Renal pelvis (tissue), 12 donors: ENCODE measurements at places on chromosomes 13 and 19.

GRCh38 chr19:1181606-1182005 is 7.5 kb upstream of the SBNO2 start:
- no peak for DNase-seq

GRCh38 chr13:99982036-99982730 is 599 bp downstream of the ZIC2 start:
- DNase-seq: no peak

DNA sequence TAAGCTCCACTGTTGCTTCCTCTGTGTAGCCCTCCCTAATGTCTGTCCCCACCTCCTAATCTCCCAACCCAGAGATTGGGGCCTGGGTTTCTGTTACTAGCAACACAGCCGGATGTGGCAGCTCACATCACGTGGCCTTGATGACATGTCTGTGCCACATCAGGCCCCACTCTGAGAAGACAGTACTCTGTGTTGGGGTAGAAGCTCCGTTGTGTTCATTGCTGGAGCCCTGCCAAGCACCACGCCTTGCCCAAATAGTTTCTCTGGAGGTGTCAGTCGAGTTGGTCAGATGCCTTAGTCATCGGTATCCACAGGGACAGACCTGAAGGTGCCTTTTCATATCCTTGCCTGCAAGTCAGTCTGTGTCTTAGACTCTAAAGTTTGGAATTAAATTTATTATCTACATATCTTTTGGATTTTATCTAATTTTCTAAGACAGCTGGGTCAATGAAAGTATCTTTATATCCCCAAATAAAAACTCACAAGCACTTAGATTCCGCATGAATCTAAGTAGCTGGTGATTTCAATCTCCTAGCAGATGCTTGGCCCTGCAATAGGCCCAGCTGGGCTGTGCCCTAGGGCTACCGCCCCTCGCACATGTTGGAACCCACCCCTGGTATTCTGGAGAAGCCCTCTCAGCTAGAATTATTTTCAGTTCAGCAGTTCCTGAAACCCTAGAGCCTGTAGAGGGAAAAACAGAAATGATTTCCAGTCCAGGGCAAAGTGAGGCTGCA is 204.0 kb upstream of the TSHZ3 start:
- no peak for DNase-seq

DNA sequence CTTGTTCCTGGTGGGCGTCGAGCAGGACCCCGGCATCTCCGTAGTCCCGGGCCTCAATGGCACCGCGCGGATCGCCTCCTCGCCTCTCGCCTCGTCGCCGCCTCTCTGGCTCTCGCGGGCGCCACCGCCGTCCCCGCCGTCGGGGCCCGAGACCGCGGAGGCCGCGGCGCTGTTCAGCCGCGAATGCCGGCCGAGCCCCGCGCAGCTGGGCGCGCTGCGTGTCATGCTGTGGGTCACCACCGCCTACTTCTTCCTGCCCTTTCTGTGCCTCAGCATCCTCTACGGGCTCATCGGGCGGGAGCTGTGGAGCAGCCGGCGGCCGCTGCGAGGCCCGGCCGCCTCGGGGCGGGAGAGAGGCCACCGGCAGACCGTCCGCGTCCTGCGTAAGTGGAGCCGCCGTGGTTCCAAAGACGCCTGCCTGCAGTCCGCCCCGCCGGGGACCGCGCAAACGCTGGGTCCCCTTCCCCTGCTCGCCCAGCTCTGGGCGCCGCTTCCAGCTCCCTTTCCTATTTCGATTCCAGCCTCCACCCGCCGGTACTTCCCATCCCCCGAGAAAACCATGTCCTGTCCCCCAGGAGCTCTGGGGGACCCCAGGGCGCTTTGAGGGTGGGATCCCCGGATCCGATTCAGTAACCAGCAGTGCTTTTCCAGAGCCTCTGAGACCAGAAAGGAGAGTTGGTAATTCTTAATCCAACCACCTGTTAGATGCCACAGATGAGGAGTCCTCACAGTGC is 885 bp downstream of the MLNR start:
- DNase-seq: peak; percentile 7

DNA sequence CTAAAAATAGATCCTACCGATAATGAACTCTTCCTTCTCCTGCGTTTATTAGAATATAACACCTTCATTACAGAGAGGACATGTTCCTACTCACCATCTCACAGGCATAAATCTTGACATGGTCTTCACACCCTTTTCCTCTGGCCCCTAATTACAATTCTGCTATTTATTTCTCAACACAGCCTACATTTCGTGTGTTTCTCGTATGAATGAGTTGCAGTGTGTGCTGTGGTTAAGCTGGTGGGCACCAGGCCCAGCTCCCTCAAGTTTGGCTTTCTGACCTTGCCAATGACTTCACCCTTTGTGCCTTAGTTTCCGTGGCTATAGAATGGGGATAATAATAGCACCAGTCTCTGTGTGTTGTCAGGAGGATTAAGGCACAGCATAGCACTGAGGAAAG is 12.3 kb upstream of the KATNAL1 start:
- no peak for DNase-seq

- DNase-seq: no peak
These were observed 68.8 kb downstream of the GPC5 start for GRCh38 chr13:91467236-91467635.

DNA sequence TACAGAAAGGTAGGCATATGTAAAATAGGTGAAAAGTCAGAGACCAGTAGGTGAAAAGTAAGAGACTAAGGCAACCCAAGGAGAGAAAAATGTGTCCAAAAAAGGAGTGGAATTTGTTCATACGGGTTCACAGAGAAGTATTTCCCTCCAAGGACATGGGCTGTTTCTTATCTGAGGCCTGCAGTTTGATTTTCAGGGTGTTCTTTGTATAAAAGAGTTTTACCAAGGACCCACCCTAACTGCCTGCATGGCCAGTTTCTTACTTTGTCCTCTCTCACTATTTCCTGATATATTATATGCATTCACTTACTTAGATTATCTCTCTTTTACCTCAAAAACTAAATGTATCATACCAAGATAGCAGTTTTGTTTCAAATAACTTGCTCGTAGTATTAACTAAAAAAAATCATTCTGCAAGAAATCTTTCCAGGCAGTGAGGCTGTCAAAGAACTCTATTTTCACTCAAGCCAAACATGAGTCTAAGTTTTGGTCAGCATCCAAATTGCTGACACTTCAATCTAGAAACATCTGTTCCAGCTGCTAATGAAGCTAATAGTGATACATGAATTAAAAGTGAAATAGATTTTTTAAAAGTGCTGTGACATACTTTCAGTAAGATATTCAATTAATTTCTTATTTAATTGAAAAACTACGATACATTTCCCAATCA is 141.4 kb upstream of the SGCG start:
- DNase-seq: no peak

DNA sequence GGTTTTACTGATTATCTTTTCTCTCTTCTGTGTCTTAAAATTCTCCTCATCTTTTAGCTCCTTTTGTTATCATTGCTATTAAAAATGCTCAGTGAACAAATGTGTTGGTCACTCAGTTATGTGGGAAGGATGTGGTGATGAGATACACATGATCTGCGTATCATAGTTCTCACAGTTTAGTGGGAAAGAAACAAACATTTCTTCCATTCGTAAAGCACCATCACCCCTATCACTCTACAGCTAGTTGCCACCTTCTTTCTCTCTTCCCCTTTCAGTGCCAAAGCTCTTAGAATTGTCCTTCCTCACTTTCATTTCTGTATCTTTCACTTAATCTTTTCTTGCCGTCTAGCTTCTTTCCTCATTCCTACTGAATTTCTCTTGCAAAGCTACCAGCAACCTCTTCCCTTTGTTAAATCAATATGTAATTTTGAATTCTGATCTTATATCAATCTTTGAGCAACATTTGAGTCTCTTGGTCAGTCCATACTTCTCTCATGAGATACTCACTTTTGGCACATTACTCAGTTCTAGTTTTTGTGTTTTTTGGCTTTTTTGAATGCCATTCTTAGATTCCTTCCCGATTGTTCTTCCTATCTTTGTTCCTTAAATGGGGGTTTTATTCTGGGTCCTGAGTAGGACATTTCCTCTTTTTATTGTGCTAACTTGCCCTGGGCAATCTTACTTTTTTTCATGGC is 122.3 kb downstream of the PCCA start:
- no peak for DNase-seq

DNA sequence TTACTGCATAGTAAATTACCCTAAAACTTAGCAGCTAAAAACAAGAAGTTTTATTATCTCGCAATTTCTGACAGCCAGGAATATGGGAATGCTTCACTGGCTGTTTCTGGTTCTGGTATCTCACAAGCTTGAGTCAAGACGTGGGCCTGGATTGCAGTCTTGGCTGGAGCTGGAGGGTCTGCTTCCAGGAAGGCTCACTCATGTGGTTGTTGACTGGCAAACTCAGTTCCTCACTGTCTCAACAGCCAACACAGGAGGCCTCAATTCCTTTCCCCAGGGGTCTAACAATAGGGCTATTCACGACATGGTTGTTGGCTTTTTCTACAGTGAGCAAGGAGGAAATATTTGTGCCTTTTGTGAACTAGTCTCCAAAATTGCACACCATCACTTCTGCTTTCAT is 146.3 kb downstream of the GPC5 start:
- DNase-seq: no peak

GRCh38 chr19:49398001-49398615 is 10.1 kb downstream of the KASH5 start:
- DNase-seq: no peak

- DNase-seq: peak; percentile 31
These were observed 1.8 kb upstream of the ZNF83 start for GRCh38 chr19:52639996-52640395.

- DNase-seq: no peak
These were observed 435.3 kb upstream of the NBEA start for GRCh38 chr13:34506796-34507195.

DNA sequence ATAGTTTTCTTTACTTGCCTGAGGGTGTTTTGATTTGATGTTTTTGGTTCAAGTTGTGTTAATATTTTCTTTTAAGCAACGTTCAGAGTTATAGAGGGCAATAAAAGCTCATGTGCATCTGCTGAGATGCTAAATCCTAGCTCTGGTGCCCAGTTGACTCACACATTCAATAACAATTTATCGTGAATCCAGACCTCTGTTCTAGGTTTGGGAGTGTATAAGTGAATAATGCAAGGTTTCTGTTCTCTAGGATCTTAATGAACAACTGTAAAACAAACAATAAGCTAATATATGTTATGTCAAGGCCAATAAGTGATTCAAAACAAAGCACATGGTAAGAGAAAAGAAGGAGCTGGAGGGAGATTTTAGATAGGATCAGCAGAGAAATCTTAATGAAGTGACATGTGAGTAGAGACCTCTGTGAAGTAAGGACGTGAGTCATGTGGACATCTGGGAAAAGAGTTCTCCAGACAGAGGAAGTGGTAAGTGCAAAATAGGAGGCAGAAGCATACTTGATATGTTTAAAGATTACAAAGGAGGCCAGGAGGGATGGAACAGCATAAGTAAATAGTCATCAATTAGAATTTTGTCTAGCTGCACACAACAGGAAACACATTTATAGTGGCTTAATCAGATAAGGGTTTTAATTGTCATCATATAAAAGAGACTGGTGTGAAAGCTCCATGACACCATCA is 278.5 kb upstream of the HTR2A start:
- no peak for DNase-seq

DNA sequence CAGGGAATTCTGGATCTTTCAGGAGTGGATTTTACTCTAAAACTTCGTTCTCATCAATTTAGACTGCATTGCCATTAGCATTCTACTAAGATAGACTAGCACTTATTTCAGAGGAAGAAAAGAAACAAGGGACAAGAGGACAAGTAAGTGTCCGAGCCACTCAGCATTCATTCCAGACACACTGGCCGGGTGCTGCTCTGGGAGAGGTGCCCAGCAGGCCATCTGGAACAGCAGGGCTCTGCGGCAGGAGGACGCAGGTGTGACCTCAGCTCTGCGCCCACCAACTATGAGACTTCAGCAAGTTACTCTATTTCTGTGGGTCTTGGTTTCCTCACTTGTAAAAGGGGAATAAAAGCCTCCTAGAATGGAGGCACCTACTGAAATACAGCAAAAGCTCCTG is 4.2 kb downstream of the EPS15L1 start:
- no peak for DNase-seq

DNA sequence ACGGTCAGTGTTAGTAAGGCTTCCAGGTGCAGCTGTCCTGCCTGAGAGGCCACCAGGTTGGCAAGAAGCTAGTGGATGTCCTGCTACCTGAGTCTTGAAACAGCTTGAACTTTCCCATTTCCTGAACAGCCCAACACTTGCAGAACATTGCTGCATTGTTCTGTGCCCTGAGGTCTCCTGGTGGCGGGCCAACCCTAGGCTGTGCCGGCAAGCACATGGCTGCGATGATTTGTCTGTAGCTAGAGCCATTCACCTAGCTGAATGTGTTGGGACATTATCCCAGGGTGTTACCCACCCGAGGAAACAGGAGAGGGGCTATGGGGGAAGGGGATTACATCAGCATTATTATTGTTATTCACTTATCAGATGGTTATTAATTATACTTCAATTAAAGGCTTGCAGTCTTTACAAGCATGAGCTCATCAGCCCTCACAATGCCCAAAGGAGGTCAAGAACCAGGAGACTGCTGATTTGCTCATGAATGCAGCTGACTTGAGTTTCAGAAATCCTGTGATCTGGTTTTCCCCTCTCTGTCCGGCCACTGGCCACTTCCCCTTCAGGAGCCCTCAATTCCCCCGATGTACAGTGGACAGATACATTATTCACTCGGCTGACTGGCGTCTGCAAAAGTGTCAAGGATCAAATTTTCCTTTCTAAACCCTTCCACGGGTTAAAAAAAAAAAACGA is 187.6 kb upstream of the TSC22D1 start:
- no peak for DNase-seq

DNA sequence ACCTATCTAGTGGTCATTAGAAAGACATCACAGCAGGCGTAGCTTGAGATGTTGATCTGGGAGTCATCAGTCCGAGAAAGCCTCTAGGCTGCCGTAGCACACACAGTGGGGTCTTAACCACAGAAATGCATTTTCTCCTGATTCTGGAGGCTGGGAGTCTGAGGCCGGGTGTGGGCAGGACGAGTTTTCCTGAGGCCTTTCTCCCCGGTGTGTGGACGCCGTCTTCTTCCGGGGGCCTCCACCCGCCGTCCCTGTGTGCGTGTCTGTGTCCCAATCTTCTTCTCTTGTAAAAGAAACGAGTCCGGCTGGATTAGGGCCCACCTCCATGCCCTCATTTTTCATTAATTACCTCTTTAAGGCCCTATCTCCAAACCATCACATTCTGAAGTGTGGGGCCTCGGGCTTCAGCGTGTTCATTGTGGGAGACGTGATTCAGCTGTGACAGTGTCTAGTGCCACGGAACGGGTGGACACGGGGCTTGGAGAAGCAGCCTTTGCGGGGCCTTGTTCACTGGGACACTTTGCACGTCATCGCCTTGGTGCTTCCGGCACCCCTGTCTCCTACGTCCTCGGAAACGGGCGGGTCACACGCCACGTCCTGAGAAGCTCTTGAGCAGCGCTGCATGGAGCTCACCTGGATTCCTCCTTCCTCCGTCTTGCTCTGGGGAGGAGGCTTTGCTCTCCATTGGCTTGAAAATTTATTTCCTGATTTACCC is 208.9 kb upstream of the SOX1 start:
- DNase-seq: no peak

GRCh38 chr13:33686772-33687480 is 131.0 kb upstream of the RFC3 start:
- no peak for DNase-seq

- DNase-seq: no peak
These were observed 20.3 kb downstream of the GRTP1 start for GRCh38 chr13:113343692-113343968.

- DNase-seq: peak; percentile 16
These were observed 639.0 kb upstream of the KLHL1 start for GRCh38 chr13:70747262-70747661.
